ENCODE measurements at places on chromosomes 6 and 20.

- DNase-seq, result no peak
These were observed 30.9 kb upstream of the PTPRT start for GRCh38 chr20:43220612-43221011.

- no peak for DNase-seq
These were observed 181.2 kb downstream of the ZDHHC14 start for GRCh38 chr6:157561929-157562810.

GRCh38 chr20:25042531-25043498, 15.1 kb downstream of the ACSS1 start:
- DNase-seq, result no peak

- no peak for DNase-seq
These were observed 93.5 kb upstream of the KCNK16 start for GRCh38 chr6:39416026-39416425.

DNA sequence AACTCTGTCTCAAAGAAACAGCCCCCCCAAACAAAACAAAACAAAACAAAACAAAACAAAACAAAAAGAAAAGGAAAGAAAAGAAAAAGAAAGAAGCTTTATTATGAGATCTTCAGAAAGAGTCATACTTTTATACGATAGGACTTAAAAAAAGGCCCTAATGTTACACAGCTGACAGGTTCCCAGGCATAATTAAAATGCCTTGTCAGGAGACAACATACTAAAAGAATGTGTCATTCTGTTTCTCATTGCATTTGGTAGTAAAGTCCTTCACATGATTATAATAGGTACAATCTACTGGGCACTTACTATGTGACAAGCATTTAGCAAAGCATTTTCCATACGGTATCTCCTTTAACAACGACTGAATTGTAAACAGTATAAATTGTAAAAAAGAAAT, 36.4 kb upstream of the RPN2 start:
- no peak for DNase-seq

DNA sequence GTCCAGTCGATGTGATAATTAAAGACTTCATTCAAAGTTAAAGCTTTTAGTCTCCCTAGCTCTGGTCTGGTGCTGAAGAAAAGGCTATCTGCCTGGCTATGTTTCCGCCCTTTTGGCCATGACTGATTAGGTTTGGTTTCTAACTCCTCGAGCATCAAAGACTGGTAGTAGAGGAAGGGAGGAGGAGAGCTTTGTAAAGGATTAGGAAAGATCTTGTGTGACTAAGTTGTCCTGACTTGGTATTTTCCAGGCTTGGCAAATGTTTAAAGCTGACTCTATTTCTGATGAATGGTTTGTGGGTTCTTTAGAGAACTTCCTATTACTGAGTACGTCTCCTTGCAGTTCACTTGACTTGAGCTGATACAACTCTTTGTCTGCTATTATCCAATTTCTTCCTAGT, 312.9 kb downstream of the GJA1 start:
- DNase-seq, result no peak

DNA sequence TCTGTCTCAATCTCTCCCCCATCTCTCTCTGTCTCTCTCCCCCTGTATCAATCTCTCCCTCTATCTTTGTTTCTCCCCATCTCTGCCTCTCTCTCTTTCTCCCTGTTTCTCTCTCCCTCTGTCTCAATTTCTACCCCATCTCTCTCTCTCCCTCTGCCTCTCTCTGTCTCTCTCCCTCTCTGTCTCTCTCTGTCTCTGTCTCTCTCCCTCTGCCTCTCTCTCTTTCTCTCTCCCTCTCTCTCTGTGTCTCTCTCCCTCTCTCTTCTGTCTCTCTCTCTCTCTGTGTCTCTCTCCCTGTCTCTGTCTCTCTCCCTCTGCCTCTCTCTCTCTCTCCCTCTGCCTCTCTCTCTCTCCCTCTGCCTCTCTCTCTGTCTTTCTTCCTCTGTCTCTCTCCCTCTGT, 62.6 kb downstream of the DACT2 start:
- DNase-seq, result no peak

GRCh38 chr20:4371623-4372251, 350.0 kb upstream of the PRND start:
- no peak for DNase-seq

DNA sequence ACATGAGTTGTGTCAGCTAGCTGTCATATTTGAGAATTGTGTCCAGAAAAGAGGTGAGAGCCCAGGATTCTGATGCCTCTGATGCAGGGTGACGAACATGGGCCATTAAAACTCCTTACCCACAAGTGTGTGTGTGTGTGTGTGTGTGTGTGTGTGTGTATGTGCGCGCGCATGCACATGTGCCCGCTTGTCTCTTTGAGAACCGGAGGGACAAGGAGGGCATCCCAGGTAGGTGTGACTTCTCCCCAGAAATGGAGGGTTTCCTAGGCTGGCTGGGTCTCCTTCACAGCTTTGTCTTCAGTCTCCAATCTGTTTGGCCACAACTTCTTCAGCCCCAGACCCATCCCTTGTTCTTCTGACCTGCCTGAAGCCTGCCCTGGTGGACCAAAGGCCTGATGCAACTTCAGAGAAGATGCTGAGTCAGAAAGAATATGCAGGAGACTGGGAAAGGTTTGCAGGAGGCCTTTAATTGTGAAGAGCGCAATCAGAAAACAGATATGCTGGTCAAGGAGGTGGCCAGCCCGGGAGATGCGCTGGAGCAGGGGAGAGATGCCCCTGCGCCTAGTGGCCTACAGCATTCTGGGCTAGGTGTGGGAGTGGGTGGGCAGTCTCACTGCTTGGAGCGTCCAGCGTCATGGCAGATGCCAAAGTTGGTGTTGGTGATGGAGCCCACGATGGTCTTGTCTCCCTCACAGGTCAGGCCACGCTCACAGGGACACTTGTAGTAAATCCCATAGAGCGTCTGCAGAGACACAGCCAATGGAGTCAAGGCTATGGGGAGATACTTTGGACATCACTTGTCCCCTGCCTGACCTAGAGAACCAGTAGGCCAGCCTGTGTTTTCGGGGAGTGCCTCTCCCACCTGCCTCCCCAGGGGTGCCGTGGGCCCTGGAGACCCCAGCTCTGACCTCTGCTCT, 2.3 kb downstream of the CLPS start:
- no peak for DNase-seq

- DNase-seq, result no peak
These were observed 38.7 kb downstream of the UQCC2 start for GRCh38 chr6:33672808-33673207.

DNA sequence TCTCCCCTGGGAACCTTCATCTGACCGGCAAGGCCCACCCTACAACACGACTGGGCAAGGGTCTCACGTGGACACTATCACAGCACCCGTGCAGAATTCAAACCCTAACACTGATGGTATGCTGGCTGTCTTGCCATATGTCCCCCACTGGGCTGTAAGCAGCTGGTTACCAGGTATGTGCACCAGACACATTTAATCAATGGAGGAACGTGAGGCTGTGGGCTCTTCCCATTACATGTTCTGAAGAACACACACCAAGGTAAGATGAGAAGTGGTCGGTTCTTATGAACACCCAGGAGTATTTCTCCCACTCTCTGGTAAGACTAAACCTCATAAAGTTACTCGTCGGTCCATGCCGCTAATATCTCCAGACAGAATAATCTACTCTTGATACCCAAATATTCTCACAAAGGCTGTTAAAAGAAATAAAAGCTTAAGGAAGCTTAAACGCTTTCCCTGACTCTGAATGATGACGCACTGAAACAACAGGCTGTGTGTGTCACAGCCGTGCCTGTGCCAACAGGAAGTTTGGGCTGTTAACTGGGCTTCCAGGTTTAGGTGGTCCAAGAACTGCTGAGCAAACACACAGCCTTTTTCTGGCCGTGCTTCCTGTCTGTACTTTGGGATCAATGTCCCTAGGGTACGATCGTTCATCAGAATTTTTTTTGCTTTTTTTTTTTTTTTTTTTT, 75.3 kb downstream of the SLC23A2 start:
- no peak for DNase-seq

- DNase-seq, result no peak
These were observed 89.8 kb downstream of the TOX2 start for GRCh38 chr20:44004306-44004915.

- DNase-seq, result no peak
These were observed 52.1 kb downstream of the TENT5A start for GRCh38 chr6:81700414-81700813.

GRCh38 chr6:54282186-54282585, 26.1 kb upstream of the TINAG start:
- no peak for DNase-seq

DNA sequence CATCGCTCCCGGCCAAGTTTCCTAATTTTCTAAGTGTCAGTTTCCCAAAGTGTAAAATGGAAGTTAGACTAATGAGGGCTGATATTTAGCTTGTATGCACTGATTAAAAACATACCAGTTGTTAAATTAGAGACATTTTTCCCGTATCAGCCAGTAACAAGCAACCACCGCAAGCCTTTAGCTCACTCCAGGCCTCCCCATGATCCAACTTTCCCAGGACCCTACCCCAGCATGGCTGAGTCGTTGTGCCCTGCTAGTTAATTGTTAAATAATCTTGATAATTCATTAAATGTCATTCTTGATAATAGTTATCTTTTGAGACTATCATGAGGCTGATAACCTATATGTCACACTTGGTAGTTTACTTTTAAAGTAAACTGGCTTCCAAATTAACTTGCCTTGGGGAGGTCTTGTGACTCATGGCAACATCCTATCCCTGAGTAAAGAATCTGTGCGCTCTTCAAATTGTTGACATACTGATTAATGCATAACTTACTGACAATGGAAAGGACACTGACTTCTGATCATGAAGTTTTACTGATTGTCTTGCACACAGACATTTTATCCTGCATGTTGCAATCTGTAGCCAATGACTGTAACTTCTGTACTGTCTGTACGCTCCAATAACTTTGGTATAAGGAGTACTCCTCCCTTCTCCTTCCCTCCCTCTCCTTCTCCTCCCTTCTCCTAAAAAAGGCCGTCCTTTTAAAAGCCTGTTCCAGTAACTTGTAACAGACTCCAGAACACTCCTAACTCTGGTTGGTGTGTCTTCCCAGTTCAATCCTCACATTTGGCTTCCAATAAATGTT, 6.3 kb upstream of the GTF3C6 start:
- no peak for DNase-seq

GRCh38 chr6:159959165-159959975, 9.5 kb upstream of the IGF2R start:
- DNase-seq, result no peak

DNA sequence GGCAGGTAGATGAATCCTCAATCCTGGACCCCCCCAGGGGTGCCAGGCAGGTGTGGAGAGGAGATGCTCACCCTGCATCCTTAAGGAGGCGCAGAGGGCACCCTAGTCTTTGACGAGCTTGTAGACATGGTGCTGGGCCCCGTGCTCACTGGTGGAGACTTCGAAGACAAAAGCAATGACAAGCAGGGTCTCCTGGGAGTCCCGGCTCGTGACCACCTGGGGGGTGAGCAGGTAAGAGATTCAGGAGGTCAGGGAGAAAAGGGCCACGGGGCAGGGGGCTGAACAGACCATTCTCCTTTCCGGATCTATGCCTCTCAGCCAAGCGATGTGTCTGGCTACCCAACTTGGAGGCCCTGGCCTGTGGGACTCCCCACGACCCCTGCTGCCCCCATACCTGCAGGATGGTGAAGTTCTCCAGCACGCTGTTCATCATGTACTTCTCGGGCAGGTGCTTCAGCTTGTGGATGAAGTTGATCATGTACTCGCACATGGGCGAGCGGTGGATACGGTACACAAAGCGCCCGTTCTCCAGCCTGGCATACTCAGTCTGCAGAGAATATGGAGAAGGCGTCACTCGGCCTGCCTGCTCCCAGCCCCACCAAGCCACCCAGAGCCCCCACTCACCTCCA, 6.9 kb downstream of the RPL10A start:
- DNase-seq, result no peak

DNA sequence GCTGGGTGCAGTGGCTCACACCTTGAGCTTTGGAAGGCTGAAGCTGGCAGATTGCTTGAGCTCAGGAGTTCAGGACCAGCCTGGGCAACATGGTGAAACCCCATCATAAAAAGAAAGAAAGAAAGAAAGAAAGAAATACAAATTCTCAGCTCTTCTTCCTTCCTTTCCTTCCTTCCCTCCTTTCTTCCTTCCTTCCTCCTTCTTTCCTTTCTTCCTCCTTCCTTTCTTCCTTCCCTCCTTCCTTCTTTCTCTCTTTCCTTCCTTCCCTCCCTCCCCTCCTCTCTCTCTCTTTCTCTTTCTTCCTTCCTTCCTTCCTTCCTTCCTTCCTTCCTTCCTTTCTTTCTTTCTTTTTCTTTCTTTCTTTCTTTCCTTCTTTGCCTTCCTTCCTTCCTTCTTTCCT, 21.0 kb upstream of the NCOA3 start:
- no peak for DNase-seq

DNA sequence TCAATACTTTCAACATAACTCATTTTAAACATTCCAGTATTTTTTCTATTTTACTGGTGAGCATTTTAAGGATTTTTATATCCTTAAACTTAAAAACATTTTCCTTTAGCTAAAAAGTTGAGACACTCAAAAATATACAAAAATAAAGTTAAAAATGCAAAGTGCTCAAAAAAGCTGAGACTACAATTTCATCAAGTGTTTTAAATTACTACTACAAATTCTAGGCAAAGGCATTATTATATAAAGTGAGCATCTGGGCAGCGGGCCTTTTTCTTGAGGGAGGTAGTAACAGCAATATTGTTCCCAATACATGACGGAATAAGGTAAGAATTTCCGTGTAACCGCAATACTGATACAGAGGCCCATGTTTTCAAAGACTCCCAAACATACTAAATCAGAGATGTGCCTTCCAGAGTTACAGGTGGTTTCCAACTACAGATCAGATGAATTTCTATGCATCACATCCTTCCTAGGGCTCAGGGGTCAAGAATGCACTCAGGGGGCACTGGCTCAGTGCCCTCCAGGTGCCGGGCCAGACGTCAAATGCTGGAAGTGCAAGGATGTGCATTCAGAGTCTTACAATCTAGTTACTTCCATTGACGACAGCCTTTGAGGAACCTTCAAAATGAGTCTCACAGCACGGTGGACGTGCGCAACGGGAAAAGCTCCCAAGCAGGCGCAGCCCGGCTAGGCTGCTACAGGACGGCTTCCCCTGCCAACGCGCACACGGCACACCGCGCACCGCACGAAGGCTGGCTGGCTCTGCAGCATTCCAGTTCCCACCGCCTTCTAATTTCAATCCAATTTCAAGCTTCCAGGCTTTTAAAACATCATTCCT, 1.7 kb downstream of the PHF10 start:
- DNase-seq, result peak; percentile 3

- no peak for DNase-seq
These were observed 90.7 kb upstream of the ARID1B start for GRCh38 chr6:156686301-156686994.

DNA sequence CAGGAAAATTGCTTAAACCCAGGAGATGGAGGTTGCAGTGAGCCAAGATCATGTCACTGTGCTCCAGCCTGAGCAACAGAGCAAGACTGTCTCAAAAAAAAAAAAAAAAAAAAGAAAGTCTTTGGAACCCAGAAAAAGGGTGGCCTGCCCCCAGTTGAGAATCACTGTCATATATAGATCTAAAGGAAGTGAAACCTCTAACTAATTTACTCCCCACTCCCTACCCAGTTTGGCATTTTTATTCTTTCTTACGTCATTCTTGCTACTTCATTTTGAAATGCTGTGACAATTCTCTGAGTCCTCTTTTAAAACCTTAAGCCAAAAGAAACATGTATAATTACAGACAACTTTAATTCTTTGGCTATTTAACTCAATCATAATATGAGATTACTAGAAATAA, 254.8 kb downstream of the CDC5L start:
- no peak for DNase-seq

GRCh38 chr6:170232186-170233002, 58.5 kb downstream of the DLL1 start:
- no peak for DNase-seq
